ENCODE measurements at places on chromosomes 1 and 21.
A peak's percentile ranks its signal among the peaks of the same experiment; 100 is the strongest.

DNA sequence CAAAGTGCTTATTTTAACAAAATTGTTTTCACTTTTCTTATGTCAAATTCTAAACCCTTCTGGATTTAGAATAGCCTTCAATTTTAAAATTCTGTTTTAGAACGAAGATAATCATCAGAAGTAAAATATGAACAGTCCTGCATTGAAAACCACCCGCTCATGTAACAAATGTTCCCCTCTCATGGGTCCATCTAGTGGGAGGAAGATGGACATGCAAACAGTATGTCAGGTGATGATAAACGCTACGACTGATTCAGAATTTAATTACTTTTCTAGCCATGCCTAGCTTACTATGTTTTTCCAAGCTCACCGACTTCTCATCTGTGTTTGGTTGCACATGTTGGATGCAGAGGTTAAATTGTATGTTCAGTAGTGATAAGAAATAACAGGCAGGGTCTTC is 23.5 kb downstream of the SOD1 start:
- DNase-seq = no peak

DNA sequence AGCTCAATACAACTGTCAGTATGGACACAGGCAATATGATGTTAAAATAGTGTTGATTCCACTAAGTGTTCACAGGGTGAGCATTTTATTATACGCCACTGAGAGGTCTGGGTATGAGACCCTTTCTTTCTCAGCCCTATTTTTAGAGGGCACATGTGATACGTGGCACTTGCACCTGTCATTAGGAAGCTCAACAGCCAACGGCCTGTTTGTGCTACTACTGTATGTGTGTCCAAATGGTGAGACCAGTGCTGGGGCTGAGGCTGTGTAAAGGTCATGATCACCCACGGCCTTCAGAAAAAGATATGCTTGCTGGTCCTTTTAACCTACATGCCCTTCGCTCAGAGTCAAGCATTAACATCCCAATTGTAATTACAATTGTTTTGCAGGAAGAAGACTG is 176.2 kb downstream of the DUSP10 start:
- no peak for DNase-seq

- no peak for DNase-seq
Observed at GRCh38 chr1:2988256-2988655, 33.0 kb upstream of the ACTRT2 start.

DNA sequence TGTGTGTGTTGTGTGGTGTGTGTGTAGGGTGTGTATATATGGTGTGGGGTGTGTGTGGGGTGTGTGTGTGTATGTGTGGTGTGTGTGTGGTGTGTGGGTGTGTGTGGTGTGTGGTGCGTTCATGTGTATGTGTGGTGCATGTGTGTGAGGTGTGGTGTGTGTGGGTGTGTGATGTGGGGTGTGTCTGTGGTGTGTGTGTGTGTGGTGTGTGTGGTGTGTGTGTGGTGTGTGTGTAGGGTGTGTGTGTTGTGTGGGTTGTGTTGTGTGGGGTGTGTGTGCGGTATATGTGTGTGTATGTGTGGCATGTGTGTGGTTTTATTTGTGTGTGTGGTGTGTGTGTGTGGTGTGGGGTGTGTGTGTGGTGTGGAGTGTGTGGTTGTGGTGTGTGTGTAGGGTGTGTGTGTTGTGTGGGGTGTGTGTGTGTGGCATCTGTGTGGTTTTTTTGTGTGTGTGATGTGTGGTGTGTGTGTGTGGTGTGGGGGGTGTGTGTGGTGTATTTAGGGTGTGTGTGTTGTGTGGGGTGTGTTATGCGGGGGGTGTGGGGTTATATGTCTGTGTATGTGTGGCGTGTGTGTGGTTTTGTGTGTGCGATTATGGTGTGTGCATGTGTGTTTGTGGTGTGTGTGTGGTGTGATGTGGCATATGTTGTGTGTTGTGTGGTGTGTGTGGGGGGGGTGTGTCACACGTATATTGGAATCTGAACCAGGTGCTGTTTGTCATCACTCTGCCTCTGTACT is 17.1 kb upstream of the ZBTB21 start:
- no peak for DNase-seq

- DNase-seq = no peak
Observed at GRCh38 chr1:116433275-116434257, 60.5 kb downstream of the ATP1A1 start.

GRCh38 chr1:159076438-159077119 is at the start of gene AIM2:
TSS of gene AIM2 (minus strand) at chr1:159076766. CDS start at chr1:159073499, 3,267 bp downstream.
- peak; percentile 64 for DNase-seq

- no peak for DNase-seq
Observed at GRCh38 chr21:35643176-35643575, 417.1 kb downstream of the SETD4 start.

DNA sequence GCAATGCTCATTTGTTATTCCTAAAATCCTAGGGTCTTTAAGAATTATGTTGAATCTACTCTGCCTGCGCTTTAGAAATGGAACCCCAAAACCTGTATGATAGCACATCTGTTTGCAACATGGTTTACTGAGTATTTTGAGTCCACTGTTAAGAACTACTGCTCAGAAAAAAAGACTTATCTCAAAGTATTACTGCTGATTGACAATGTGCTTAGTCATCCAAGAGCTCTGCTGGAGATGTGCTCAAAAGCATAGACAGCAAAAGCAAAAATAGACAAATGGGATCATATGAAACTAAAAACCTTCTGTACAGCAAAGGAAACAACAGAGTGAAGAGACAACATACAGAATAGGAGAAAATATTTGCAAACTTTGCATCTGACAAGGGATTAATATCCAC is 107.0 kb downstream of the CTH start:
- no peak for DNase-seq
